ENCODE measurements at places on chromosomes 13 and 19. TPM values are rescaled to one million over a fixed set of nuclear protein-coding genes. Genes with fewer than 3 reads are reported as not detected.

DNAJC15 gene
- total RNA-seq: 18.5 TPM

IGFL1 gene
- total RNA-seq: not detected

RNF17 gene
- total RNA-seq: not detected

ERFL gene
- under 0.01 TPM for total RNA-seq

ACP7 gene
- total RNA-seq: not detected

ZNF543 gene
- 10.5 TPM for total RNA-seq

DNA sequence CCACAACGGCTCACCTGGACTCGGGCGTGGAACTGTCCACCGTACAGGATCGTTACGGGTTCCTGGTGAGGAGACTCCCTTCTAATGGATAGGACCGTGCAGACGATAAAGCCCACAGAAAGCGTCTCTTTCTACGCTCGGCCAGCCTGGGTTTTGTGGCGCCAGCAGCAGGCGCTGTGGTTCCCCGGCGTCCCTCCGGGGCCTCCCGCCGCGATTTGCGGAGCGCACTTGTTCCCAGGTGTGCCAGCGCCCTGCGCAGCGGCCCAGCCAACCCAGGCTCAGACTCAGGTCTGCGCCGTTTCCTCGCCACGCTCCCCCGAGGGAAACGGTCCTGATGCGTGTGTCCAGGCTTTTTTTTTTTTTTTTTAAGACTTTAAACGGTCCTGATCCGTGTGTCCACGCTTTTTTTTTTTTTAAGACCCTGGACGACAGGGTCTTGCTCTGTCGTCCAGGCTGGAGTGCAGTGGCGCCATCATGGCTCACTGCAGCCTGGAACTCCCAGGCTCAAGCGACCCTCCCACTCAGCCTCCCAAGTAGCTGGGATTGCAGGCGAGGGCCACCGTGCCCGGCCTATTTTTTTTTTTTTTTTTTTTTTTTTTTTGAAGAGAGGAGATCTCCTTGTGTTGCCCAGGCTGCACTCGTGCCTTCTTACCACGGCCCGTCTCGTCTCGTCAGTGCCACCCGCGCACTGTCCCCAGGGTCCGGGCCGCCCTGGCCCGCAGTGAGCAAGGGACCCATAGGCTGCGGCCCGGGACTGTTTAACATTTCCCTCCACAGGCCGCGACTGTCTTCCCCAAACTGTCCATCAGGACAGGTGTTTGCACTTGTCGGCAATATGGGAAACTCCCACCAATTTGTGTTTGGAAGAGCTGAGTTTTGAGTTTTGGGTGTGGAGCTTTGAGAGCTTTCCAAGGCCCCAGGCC, 23.8 kb downstream of the GJA3 start:
- peak; percentile 18 for DNase-seq

GRCh38 chr13:111298214-111298975, 22.0 kb upstream of the TEX29 start:
- no peak for DNase-seq

DNA sequence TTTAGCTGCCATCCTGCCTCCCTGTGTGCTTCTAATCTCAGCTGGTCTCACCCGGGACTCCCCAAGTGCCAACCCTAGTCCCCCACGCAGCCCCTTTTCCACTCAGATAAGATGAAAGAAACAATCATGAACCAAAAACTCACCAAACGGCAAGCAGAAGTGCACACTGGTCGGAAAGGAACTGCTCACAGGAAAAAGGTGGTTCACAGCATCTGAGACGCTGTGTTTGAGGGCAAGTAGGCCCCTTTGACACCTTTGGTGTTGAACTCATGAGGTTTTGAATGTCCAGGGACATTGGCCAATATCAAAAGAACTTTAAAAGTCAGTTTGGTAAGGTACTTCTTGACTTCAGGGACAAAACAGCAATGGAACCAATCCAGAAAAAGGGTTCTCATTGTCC, 20.4 kb upstream of the ACOD1 start:
- DNase-seq: no peak

GRCh38 chr19:42368360-42368759, 21.7 kb downstream of the CNFN start:
- DNase-seq: no peak

- DNase-seq: peak; percentile 32
These were observed 22.1 kb upstream of the F7 start for GRCh38 chr13:113083402-113084061.

- no peak for DNase-seq
These were observed 28.2 kb downstream of the CKM start for GRCh38 chr19:45294291-45295029.

- no peak for DNase-seq
These were observed 9.1 kb upstream of the ERVK3-1 start for GRCh38 chr19:58296104-58296503.

GRCh38 chr13:24276861-24277260, 32.5 kb upstream of the C1QTNF9 start:
- DNase-seq: no peak

GRCh38 chr13:66965181-66965580, 265.0 kb downstream of the PCDH9 start:
- DNase-seq: no peak

DNA sequence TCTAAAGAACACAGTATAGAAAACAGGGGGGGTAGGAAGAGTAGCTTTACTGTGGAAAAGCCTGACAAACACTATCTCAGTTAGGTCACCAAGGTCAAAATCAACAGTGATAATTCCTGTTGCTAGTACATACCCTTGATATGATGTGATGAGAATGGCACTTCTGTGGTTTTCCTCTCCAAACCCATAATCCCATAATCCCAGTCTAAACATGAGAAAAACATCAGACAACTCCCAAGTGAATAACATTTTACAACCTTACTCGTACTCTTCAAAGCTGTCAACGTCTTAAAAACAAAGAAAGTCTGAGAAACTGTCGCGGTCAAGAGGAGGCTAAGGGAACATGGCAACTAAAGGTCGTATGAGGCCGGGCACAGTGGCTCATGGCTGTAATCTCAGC, 137.6 kb downstream of the FOXO1 start:
- DNase-seq: no peak

- DNase-seq: peak; percentile 18
These were observed 924.2 kb downstream of the UQCRFS1 start for GRCh38 chr19:28288572-28289264.

- no peak for DNase-seq
These were observed 159.6 kb upstream of the ATXN8OS start for GRCh38 chr13:69948016-69948415.

DNA sequence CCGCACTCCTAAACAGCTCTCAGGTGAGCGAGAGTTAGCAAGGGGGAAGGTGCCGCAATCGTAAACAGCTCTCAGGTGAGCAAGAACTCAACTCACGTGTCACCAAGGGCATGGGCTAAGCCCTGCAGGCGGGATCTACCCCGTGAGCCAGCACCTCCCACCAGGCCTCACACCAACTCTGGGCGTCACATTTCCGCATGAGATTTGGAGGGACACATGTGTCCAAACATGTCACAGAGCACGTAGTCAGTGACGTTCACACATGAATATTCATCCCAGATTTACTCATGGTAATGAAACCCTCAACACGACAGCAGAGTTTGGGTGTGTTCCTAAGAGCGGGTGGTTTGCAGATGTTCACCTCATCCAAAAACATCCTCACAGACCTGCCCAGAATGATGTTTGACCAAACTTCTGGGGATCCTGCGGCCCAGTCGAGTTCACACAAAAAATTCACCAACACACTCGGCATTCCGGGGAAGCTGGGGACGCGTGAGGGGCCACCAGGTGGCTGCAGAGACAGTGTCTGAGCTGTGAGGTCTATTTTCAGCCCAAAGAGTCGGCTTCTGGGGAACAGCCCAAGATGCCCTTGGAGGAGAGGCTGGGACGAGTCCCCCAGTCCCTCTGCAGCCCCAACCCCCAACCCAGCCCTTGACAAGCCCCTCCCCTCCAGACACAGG, 19.6 kb downstream of the C2CD4C start:
- no peak for DNase-seq

GRCh38 chr13:44806826-44807225, 182.4 kb downstream of the NUFIP1 start:
- DNase-seq: no peak

DNA sequence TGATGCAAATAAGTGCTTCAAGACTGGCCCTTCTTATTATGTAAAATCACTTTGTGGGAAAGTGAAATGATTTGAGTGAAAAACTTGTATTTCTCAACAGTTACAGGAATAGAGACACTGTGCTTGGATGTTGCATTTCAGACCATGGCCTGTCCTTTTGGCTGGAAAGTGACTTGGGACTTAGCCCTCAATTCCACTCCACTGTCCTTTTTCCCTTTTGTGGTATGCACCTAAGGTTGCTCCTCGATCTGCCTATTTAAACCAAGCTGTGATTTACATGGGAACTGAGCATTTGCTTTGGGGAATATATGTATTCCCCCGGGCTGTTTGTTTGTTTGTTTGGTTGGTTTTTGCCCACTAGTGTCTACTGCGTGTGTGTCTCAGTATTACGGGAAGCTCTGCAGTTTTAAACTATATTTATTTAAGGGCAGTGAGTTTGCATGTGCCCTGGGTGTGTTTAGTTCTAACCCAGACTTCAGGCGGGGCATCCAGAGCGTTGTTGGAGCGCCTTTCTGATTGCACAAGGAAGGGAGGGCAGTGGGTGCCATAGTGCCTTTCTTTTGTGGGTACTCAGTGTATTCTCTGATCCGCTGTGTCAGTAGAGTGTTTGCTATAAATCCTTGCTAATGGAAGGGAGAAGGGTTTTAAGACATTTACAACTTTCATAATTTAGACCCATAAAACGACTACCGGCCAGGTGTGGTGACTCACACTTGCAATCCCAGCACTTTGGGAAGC, 18.2 kb upstream of the RNF113B start:
- no peak for DNase-seq

GRCh38 chr19:42606660-42607351, 12.1 kb upstream of the CEACAM8 start:
- peak; percentile 2 for DNase-seq

DNA sequence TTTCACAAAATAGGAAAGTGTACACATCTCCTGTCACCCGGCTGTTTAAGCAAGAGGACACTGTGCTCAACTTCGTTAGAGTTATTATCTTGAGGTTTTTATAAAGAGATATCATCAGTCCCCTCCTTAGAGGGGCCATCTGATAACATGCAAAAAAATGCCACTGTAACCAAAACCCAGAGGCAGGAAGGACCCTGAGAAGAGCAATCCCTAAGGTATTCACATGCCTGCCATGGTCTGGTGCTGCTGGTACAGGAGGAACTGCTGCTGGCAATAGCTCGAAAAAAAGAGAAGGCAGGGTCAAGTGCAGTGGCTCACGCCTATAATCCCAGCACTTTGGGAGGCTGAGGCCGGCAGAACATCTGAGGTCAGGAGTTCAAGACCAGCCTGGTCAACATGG, 12.8 kb upstream of the CEACAM3 start:
- no peak for DNase-seq

DNA sequence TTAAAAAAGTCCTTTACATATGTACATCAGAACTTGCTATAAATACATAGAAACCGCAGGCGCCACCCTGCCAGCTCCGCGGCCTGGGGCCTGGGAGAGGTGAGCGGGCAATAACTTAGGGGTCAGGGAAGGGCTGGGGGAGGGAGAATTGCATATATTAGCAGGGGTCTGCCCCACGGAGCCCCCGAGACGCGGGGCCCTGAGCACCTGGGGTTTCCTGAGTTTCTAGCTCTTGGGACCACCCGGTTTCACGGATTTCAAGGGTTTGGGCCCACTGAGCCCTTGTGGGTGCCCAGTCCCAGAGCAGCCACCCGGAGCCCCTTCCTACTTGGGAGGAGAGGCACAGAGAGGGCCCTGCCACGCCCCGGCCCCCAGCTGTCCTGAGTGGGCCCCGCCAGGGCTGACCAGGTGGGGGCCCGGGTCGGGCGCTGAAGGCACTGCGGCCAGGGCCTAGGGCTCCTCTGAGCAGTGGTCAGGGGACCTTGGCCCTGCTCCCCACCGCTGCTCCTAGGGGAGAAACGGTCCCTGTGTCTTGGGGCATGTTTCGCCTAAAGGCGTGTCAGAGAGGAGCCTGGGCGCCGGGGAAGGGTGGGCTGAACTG, 4.0 kb downstream of the GPX4 start:
- no peak for DNase-seq

GRCh38 chr13:53513226-53513625, 484.6 kb downstream of the OLFM4 start:
- no peak for DNase-seq

- DNase-seq: peak; percentile 22
These were observed 7.1 kb upstream of the CLPP start for GRCh38 chr19:6354098-6354674.

DNA sequence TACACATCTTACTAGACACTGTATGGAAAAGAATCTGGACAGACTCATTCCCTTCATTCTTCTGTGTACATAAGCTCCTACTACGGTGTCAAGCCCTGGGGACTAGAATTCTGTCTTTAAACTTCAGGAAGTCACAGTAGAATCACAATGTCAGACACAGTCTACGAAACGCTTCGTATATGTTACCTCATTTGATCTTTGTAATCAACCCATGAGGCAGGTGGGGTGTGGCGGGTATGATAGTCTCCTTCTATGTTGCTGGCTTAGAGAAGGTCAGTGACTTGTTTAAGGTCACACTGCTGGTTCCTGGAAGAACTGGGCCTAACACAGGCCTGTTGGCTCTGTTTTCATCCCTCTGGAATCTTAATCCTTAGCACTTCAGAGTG, 32.2 kb upstream of the TPT1 start:
- no peak for DNase-seq

- DNase-seq: peak; percentile 63
These were observed 19.0 kb downstream of the FNDC3A start for GRCh38 chr13:48994706-48995105.

- DNase-seq: no peak
These were observed 14.1 kb downstream of the PRR36 start for GRCh38 chr19:7859831-7860713.

Measured in fibroblast of lung (primary cell).